ENCODE measurements at places on chromosomes 1 and 21.
A peak's percentile ranks its signal among the peaks of the same experiment; 100 is the strongest.

- peak; percentile 89 for DNase-seq
These were observed 15.8 kb downstream of the TCP10L start for GRCh38 chr21:32569261-32570230.

- DNase-seq, result peak; percentile 36
These were observed 71.0 kb downstream of the PRKCZ start for GRCh38 chr1:2121101-2121691.

DNA sequence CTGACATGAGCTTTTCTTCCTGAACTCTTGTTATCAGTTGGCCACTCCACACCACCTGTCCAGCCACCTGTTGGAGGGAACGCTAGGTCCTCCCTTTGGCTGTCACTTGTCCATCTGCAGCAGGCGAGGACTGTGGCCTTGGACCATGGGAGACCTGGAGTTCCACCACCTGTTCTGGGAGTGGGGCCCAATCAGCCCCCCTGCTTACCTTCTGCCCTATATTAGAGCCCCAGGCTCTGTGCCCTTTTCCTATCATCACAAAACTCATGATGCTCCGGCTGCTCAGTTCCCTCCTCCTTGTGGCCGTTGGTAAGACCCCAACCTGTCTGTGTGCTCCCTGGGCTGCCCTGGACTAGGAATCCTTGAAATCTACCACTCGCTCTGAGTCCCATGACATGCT is at the start of gene CELA3A:
Gene CELA3A (plus strand): TSS at position 249 of the 400 bp plus-strand sequence. CDS start 18 bp downstream, at position 267.
- no peak for DNase-seq

GRCh38 chr1:213680677-213681325 is 307.0 kb upstream of the PROX1 start:
- no peak for DNase-seq

GRCh38 chr1:245791410-245792312 is 636.9 kb downstream of the KIF26B start:
- DNase-seq, result no peak

DNA sequence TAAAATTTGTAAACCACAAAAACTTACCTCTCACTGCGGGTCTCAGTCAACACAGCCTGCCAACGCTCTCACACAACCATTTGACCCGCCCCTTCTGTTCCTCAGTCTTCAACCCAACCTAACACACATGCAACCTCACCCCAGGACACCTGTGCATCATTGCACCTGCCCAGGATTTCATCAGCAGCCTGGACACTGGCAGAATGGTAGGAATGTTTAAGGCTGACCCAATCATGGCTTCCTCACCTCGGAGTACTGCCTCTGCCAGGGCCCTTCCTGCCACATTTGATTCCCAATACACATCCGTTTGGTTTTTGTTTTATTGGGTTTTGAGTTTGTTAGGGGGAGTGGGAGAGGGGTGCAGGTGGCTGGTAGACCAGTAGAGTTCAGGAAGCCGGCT is 40.7 kb downstream of the TOMM20 start:
- no peak for DNase-seq

GRCh38 chr1:43653339-43653738 is 3.4 kb downstream of the KDM4A start:
- no peak for DNase-seq

DNA sequence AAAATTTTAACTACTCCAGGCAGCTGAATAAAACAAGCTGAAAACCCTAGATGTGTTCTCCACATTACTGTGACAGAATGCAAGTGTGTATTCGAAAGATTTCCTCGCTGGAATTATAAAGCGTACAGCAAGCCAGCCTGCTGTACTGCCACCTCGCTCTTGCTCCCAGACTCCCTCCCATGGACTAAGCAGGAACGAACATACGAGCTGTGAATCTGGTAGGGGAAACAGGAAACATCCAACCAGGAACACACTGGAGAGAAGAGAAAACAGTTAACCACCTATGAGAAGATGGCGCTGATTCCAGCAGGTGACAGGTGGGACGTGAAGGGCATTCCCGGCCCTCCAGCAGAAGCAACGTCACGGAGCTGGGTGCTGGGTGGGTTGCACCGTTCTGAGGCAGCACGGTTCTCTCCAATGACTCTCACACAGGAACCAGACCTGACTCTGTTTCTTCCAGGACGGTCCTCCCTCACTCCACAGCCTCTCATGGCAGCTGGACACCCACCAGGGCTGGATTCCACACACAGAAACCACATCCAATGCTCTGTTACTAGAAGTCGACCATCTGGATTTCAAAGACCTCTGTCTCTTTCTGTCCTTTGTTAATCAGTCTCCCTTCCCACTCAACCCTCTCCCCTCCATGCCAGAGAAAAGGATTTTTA is 219.2 kb downstream of the RERE start:
- DNase-seq, result no peak

- no peak for DNase-seq
These were observed 9.8 kb downstream of the PADI3 start for GRCh38 chr1:17258758-17259130.

DNA sequence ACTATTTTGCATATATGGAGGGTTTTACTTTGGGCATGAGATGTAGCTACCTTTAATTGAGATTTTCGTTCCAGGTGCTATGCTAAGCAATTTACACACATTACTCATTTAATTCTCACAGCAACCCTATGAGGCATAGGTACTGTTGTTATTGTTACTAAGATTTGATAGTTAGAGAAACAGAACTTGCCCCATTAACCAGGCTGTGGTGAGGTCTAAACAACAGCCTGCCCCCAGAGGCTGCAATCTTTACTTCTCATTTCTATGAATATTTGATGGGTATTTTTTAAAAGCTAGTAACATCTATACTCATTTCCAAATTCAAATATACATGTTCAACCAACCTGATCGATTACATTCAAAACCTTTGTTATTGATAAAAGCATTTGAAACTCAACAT is 155.6 kb downstream of the GALNT2 start:
- no peak for DNase-seq

GRCh38 chr21:43889069-43889468 is 24.0 kb downstream of the AGPAT3 start:
- DNase-seq, result no peak

DNA sequence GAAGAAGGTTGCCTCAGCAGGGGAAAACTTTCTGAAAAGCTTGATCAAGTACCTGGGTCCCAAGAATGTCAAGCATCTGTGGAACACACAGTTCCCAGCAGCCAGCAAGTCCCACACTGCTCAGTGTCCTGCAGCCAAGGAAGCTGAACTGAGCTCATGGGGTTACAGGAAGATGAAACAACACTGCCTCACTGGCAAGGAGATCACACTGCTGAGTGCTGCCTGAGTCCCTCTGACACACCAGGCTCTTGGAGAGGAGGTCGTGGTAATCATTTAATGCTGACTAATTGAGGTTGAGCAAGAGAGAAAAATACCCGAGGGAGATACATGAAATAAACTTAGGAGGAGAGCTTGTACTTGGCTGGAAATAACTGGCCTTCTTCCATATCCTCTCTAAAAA is 75.2 kb downstream of the MPZL1 start:
- DNase-seq, result peak; percentile 73

DNA sequence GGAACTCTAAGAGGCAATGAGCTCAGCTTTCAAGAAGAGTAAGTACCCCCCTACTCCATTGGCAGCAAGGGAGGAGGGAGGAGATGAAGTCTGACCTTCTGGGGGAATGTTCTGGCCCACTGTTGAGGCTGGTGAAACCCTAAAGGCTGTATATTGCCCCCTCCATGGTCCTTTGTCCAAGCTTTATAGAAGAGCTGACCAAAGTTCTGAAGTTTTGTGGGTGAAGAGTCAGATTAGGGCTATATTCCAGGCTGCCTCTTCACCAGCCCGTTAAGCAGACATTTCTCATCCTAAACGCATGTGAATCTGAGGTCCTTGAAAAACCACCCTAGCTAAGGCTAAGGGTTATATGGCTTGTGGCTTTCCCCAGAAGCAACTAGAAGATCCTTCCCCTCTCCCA is 1.4 kb downstream of the C1orf94 start:
- DNase-seq, result no peak

DNA sequence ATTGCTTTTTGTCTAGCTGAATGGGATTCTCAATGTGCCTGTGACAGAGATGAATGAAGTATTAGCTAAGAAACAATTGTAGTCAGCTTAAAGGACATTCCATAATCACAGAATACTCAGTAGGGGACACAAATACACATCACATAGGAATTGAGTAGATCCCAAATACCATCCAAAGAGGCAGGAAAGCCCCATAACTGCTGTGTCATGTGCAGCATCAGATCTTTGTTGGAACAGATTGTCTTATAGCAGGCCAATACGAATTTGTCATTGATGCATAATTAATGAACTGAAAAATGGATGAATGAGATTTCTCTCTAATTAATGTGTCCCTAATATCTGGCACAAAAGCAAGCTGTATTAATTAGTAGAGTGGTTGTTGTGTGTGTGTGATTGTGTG is 82.3 kb upstream of the S1PR1 start:
- no peak for DNase-seq

- no peak for DNase-seq
These were observed 74.9 kb downstream of the FASLG start for GRCh38 chr1:172733815-172734214.

DNA sequence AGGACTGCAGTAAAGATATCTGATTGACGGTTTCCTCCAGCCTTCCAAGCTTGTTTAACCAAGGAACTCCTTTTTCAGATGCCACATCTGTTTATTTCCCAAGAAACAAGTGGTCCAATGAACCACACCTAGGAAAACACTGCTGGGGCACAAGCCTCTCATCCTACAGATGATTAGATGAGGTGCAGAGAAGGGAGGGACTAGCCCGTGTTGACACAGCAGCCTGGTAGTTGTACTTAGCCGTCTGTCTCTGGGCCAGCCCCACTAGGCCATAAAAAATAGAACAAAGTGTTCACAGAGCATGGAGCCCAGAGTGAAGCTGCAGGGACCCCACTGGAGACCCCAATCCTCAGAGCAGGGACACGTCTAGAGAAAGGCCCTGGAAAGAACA is 32.1 kb downstream of the LRP8 start:
- DNase-seq, result no peak

DNA sequence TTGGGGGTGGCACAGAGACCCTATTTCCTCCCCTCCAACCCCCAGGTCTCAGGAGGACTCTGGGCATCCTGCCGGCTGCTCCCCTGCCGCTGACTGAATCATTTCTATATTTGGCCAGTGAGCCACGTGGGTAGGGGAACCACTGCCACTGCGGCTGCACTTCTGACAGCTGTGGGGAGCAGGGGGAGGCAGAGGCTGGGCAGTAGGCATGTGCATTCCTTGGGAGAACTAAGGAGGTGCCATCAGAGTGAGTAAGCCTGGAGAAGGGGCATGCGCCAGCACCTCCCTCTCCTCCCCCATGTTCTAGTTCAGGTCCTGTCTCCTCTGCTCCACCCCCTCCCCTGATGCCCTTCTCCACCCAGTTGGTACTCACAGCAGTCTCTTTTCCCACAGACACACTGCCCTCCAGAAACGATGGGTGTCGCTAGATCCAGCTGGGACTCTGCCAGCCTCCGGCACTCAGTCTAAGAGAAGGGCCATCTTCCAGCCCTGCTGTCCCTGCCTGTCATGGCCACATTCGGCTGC is 12.0 kb downstream of the PPFIA4 start:
- no peak for DNase-seq

DNA sequence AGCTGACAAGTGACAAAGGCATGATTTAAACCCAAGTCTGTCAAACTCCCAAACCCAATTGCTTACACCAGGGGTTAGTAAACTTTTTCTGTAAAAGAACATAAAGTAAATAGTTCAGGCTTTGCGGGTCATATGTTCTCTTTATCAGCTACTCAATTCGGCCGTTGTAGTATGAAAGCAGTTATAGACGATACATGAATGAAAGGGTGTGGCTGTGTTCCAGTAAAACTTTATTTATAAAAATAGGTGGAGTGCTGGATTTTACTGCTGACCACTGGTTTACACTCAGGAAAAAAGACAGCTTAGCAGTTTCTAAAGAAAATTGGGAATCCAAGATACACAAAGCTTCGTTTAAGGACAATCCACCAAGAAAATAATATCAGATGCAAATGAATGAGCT is 124.3 kb upstream of the BCL9 start:
- DNase-seq, result no peak

- DNase-seq, result no peak
These were observed 8.3 kb downstream of the CFHR2 start for GRCh38 chr1:196951711-196952394.

DNA sequence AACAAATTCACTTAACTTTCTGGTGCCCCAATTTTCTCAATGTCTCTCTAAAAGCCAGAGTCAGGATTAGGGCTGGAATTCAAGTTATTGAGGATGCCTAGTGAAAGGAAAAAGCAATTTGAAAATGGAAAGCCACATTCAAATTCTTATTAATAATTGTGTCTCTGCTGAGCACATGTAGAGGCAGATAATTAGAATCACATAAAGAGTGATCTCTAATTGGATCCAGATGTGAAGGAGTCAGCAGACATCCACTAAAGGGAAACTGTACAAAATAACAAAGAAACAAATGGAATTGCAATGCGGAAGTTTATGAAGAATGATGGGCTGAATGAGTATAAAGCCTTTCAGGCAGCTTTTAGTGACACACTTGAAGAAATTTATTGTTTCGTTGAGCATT is 482.6 kb downstream of the TTLL7 start:
- DNase-seq, result no peak

DNA sequence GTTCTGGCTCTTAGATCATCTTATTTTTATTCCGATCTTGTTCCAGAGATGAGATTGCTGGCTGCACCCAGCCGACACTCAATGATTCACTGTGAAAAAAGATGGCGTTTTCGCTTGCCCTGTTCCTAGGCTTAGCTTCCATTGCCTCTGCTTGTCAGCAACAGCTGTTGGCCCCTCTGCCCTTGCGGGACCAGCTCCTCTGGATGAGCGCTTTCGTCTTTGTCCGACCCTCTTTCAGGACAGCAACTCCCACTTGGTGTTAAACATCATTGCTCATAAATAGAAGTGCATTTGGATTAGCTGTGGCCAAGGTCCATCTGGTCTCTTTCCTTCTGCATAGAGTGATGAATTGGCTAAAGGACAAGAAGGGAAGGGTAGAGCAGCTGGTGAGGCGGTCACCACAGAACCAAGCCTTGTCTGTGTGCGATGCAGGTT is 43.5 kb upstream of the SCCPDH start:
- no peak for DNase-seq

- DNase-seq, result no peak
These were observed 320 bp downstream of the C1orf174 start for GRCh38 chr1:3899754-3900149.

GRCh38 chr1:52306227-52307006 is 59.6 kb downstream of the CC2D1B start:
- no peak for DNase-seq

DNA sequence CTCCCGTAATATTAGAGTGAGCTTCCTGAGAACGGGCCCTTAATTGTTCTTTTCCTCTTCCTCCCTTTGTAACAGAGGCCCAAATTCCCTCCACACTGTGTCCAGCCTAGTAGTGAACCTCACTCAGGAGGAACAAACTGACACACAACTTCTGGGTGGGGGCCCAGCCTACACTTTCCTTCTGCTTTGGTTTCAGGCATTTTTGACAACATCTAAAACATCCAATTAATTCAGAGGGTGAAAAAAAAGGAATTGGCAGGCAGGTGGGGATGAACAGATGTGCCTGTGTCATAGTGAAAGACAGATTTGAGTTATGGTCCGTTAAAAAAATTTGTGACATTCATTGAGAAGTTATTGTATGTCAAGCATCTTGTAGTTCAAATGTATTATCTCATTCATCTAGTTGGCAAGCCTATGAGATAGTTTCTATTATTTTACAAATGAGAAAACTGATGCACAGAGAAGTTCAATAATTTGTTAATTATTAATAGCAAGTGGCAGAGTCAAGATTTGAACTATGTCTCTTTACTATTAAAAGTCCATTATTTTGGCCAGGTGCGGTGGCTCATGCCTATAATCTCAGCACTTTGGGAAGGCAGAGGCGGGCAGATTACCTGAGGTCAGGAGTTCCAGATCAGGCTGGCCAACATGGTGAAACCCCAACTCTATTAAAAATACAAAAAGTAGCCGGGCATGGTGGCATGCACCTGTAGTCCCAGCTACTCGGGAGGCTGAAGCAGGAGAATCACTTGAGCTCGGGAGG is 41.6 kb upstream of the LRIG2 start:
- no peak for DNase-seq

All from upper lobe of right lung (tissue), 1 donor.